Stimulated activated CD4-positive, alpha-beta T cell treated with anti-CD3 and anti-CD28 coated beads, Interleukin-15, amount 100 ng/mL, for 1 hour (primary cell): ENCODE measurements at places on chromosomes 6 and 20.

GRCh38 chr6:129385117-129385516, 324.9 kb downstream of the ARHGAP18 start:
- no peak for DNase-seq

DNA sequence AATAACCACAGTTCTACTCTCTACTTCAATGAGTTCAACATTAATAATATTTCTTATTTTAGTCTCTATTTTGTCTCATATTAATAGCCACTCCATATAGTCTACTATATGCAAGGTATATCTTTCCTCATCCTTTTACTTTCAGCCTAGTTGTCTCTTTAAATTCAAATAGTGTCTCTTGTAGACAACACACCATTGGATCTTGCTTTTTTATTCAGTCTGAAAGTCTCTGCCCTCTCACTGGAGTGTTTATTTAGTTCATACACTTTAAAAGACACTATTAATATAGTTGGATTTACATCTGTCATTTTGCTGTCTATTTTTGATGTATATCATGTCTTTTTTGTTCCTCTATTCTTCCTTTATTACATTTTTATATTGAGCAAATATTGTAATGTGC, 103.5 kb downstream of the RFPL4B start:
- DNase-seq: no peak

GRCh38 chr6:158049055-158050028, 67.7 kb downstream of the SYNJ2 start:
- no peak for DNase-seq

GRCh38 chr6:119470893-119471542, 121.5 kb upstream of the MAN1A1 start:
- no peak for DNase-seq

DNA sequence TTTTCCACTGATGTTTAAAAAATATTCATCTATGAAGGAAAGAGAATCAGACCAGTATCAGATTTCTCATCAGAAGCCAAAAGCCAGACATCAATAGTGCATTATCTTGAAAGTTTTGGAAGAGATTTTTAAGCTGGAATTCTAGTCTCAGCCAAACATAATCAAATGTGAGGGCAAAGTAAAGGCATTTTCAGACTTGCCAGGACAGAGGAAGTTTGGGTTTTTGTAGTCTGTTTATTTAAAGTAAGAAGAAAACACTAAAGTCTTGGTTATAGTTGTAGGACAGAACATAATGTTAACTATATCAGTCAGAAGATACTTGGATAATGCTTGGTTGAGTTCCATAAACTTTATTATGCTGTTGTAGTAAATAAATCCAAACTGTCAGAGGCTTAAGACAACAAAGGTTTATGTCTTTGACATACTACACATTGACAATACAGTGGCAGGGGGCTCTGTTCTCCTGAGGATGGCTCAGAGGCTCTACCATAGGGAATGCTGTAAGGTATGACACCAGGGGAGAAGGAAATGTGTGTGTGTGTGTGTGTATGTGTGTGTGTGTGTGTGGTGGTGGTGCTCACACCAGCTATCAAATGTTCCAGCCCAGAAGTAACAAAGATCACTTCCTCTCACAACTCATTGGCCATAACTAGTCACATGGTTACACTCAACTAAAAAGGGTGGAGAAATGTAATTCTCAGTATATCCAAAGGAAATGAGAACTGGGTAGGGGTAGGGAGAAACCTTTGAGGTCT, 26.7 kb upstream of the YWHAB start:
- DNase-seq: no peak
